Activated T-helper 17 cell treated with anti-CD3 and anti-CD28 coated beads, Interleukin-2, amount 50 U/mL, for 72 hours (primary cell): ENCODE measurements at places on chromosomes 16 and 17.

DNA sequence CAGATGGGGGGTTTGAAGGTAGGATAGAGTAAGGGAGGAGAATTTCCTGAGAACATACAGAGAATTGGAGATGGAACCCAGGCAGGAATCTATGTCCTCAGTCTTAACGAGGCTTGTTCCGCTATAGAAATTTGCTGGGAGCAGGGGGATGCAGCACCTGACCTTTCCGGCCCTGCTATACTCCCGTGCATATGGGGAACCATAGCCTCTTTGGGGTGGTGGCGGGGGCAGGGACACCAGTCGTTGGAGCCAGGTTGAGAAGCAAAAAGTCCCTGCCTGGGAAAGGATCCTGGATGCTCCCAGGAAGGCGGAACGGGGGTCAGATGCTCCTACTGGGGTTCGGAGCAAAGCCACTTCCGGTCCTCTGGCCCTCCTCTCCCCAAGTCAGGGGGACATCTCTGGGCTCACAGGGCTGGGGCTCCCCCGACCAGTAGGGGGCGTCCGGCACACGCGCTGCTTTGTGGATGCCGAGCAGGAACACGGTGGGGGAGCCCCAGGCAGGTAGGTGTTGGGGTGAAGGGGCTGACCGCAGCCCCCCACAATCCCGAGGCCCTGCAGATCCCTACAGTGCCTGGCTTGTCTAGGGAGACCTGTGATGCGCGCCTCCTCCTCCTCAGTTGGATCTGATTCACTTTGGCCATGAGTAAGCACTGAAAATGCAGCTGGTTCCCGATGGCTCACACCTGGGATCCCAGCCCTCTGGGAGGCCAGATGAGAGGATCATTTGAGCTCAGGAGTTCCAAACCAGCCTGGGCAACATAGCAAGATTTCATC, 15.5 kb upstream of the TFAP4 start:
- peak; percentile 95 for ATAC-seq

DNA sequence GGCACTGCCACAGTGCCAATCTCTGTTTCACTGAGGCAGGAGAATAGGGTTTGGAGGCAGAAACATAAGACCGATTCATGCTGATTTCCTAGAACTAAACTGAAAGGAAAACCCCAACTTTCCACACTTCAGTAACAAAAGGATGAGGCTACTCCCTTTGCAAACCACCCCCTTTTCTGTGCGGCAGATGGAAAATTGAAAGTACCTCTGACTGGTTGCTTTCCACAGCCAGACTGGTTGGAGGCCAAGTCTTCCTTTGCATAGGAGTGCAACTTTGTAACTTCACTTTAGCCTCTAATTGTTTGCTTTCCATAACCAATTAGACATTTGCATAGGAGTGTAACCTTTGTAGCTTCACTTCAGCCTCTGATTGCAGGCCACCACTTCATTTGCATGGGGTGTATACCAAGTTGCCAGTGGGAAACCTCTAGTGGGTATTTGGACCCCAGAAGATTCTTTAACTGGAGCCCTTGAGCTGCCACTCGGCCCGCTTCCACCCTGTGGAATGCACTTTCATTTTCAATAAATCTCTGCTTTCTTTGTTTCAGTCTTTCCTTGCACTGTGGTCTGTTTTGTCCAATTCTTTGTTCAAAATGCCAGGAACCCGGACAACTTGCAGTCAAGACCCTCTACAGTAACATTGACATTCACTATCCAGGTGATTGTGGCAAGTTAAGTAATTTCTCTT, 252.0 kb downstream of the UTP18 start:
- no peak for ATAC-seq

DNA sequence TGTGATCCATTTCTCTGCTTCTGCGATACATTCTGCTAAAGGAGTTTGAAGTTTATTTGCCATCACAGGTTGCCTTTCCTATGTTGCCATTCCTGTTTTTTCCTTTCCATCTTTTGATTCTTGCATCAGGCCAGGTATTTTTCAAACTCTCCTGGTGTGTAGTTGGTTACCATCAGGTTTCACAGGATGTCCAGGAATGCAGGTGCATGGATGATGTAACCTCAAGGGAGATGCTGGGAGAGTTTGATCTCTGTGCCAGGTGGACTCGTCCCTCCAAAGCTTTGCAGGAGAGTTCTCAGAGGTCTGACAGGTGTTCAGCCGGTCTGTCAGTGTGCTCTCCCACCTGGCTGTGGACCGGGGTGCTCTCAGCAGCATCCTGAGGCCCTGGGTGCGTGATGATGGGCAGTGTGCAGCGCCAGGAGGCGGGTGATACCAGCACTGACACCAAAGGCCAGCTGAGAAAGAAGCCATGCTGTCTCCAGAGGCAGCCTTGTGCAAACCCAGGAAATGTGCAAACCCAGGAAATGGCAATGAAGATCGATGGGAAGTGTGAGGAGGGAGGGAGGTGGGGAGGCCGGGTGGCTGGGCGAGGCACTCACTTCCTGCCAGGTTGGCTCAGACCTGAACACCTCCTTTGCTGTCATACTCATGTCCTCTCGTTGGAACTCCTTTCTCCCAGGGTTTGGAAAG, 1.7 kb downstream of the ATP2C2 start:
- no peak for ATAC-seq

DNA sequence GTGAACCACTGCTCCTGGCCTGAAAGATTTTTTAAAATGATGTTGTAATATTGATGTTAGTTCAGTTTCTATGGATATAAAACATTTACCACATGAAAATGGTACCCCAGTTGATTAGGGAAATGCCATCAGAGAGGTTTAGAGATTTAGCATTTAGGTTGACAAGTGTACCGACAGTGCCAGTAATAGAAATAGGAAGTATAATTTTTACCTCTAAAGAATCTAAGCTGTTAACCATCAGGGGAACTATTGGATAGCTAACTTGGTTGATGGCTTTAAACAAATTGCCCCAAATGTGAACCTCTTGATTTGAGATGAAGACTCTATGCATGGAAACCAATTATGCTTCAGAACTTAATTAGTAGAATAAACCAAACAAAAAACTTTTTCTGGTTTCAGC, 6.4 kb downstream of the CBFB start:
- no peak for ATAC-seq

DNA sequence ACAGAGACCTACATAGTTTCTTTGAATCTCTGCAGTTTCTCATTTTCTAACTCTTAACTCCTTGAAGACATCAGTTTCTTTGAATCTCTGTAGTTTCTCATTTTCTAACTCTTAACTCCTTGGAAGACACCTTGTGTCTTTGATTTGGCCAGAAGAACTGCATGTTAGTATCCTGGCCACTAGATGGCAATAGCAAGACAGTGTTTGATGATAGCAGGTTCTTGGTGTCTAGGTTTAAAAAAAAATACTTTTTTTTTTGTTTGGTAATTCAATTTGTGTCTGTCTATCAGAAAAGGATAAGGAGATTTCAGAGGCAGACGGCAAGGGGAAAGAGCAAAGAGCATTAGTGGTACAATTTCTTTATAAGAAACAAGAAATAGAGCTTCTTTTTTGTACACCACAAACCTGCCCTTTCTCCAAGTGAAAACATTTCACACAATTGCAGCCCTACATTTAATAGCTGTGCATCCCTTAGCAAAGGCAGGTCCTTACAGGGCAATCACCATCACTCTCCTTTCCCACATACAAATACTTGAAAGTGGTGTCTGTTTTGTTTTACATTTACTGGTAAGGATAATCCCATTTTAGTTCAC, 1324.9 kb upstream of the CDH8 start:
- ATAC-seq, result no peak

GRCh38 chr17:80659651-80660050, 115.0 kb downstream of the RPTOR start:
- ATAC-seq, result no peak

GRCh38 chr16:50395763-50396710, 27.2 kb upstream of the BRD7 start:
- ATAC-seq, result peak; percentile 69
